Stimulated activated CD4-positive, alpha-beta T cell treated with anti-CD3 and anti-CD28 coated beads, Interleukin-1b, Interleukin-23, amount 100 ng/mL, for 24 hours (primary cell): ENCODE measurements at places on chromosomes 7 and 10.

DNA sequence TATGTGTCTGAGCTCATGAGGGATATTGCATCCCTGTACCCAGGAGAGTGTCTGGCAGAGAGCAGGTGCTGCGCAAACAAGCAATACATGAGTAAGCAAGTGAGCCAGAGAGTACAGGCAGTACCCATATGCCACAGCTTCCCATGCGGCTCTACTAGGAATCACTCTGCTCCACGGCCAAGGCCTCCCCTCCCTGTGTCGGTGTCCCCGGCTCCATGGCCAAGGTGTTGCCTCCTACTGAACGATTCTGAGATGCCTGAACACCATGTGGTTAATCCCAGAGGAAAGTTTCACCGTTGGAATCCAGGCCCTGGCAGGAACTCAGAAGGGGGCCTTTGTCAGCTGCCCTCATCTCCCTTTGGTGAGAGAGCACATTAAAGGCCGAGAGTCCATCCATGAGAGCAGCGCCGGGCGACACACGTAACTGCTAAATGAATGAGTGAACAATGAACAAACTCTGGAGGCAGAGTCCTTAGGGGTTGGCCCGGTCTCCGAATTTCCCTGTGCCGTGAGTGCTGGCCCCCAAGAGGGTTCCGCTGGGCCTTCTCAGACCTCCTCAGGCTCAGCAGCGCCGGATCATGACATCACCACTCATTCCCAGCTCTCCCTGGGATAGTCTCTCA is 136.0 kb upstream of the FAM20C start:
- no peak for DNase-seq

GRCh38 chr7:128022631-128023532 is 8.4 kb downstream of the LRRC4 start:
- DNase-seq = no peak

DNA sequence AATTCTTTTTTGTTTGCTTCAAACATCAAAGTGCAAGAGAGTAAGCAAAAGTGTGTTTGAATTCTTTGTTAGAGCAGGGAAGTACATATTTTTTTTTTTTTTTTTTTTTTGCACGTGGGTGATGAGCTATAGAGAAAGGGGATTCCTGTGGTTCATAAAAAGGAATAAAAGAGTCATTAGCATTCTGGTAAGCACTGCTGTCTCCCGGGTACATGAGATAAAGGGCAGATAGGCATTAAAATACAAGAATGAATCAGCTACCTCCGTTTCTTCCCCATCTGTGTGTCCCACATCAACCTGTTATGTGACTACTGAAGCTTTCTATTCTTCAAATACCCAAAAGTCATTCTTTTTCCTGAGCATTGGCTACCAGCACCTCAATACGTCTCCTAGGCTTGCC is 102.4 kb upstream of the SEMA3D start:
- DNase-seq = no peak

DNA sequence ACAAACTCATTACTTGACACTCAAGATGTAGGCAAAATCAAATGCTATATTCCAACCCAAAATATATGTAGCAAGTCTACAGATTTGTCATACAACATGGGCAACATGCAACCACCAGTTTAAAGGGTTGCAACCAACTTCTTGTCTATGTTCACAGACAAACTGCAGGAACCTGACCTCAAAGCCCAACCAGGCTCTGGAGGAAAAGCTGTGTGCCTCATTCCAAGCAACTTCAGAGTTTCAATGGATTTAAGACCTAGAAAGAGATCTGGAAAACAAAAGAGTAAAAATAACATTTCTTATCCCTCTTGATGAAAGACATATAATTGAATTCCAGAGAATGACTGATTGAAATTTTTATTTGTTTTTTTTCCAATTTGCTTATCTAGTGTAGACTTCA is 300.5 kb upstream of the ETV1 start:
- no peak for DNase-seq

DNA sequence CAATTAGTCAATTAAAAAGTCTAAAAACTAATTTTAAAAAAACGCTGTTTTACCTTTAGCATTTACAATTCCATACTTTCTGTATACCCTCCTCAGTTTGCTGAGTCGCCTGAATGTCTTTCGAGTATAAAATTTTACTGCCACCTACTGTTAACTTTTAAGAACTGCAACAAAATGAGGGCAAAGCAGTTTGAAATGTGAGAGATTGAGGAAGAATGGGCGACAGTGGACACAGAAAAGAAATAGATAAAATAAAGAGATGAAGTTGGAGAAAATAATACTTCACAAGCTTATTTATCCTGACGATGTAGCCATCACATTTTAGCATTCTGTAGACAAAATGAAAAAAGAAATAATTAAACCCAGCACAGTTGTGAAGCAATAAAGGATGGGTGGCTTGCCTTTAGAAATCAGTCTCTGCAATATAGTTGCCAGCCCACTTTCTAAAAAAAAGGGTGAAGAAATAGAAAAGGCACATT is 110.8 kb upstream of the PTN start:
- no peak for DNase-seq

DNA sequence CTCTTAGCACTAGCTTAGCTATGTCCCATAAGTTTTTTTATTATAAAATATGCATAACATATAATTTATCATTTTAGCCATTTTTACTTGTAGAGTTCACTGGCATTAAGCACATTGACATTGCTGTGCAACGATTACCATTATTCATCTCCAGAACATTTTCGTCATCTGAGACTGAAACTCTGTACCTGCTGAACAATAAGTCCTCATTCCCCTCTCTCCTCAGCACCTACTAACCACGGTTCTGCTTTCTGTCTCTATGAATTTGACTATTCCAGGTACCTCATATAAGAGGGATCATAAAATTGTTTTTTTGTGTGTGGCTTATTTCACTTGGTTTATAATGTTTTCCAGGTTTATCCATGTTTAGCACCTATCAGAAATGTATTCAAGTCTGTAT is 64.1 kb downstream of the SHOC2 start:
- DNase-seq = no peak

DNA sequence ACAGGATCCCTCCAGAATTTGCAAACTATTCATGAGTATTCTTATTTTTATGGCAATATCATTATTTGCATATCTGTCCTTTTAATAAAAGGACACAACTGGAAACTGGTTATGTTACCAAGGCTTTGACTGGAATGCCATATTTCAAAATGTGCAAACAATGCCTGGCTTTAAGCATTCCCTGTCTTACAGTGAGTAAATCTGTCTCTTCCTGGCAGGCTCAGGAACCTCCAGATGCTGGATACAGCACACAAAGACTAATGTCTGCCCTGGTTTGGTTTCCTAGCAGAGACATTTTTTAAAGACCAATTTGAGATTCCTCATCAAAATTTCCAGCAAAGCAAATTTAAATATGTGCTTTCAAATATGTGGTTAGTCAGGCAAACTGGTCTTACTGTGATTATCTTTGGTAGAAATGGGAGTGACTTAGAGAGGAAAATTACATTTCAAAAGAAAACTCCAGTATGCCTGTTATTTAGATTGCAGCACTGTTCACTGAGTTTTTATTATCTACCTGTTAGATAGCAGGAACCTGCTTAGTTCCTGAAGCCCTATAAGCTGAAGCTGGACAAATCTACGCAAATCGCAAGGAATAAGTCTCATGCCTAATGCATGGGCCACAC is 31.3 kb downstream of the RNF216 start:
- DNase-seq = no peak

DNA sequence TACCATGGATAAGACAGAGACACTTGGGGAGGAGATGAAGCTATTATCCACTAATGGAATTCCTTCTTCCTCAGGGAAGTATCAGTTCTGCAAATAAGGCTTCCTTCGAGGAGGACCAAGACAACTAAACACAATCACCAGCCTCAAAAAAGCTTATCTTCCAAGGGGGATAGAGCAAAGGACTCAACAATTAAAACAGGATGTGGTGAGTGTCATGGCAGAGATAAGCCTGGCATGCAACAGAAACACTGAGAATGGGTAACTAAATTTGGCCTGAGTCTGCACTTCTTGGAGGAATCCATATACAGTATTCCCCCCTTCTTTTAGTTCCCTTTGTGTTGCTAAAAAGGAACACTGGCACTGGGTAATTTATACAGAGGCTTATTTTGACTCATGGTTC is 1285.2 kb downstream of the GATA3 start:
- no peak for DNase-seq

DNA sequence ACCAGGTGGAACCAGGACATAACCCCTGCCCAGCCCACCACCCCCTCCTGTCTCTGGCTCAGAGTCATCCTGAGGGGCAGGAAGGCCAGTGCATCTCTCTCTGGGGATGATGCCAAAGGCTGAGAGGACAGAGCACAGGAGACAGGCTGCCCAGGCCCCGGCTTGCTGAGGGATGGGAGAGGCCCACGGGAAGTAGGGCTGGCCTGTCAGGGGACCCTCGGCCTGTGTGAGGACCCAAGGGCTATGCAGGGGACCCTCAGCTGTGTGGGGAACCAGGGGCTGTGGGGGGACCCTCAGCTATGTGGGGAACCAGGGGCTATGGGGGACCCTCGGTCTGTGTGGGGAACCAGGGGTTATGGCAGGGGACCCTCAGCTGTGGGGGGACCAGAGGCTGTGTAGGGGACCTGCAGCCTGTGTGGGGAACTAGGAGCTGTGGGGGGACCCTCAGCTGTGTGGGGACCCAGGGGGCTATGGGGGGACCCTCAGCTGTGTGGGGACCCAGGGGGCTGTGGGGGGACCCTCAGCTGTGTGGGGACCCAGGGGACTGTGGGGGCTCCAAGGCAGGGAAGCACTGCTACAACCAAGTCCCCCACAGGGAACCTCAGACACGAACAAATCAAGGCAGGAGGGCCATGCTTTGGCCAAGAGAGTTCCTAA is 27.7 kb downstream of the EBF3 start:
- DNase-seq = no peak

- DNase-seq = no peak
Observed at GRCh38 chr10:123385508-123386080, 231.4 kb downstream of the BUB3 start.

DNA sequence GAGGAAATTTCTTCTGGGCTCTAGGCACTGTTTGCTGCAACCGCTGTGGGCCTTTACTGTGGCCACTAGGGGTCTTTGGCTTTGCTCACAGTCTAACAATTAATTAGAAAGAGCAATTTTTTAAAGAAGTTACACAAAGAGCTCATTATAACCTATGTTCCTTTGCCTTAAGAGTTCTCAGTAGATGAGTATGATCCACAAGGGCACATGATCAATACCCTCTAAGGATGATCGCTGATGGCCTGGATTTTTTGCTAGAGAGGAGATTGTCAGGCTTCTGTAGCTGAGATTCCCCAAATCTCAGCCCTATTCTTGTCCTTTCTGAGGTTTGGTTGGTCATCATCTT is 80.8 kb upstream of the RHOBTB1 start:
- DNase-seq = no peak

GRCh38 chr7:121544726-121545125 is 148.6 kb upstream of the FAM3C start:
- no peak for DNase-seq

GRCh38 chr10:80382989-80383388 is 25.4 kb upstream of the PRXL2A start:
- DNase-seq = no peak

GRCh38 chr7:76380623-76380966 is 21.8 kb upstream of the YWHAG start:
- DNase-seq = no peak

- no peak for DNase-seq
Observed at GRCh38 chr10:102744374-102745051, 765 bp downstream of the WBP1L start.

DNA sequence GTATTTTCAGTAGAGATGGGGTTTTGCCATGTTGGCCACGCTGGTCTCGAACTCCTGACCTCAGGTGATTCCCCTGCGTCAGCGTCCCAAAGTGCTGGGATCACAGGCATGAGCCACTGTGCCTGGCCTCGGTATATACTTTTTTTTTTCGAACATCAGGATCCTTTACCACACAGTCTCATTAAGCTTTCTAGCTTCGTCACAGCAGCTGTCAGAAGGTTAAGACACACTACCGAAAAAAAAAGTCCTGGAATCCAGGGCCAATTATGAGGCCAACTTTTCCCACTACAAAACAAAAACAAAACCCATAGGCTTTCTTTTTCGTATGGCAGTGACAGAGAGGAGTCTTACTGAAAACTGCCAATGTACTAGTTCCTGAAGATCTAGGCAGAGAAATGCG is 30.7 kb downstream of the ZC3HC1 start:
- no peak for DNase-seq

DNA sequence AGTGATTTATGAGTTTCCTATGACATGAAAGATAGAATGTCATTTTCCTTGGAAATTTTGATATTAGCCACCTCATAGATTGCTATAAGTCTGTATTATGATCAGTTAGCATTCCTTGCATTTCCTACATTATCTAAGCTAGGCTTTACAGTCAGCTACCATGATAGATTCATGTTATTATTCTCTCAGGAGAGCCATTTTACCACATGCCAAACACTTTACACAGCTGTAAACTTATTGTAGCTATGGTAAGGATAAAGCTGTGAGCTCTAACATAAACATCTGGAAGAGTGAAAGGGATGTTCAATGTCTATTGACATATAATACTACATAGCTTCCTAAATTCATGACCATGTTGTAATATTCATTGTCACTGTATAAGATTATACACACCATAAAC is 608.0 kb downstream of the PHTF2 start:
- DNase-seq = no peak

- DNase-seq = no peak
Observed at GRCh38 chr7:74018246-74018895, 9.6 kb upstream of the ELN start.

DNA sequence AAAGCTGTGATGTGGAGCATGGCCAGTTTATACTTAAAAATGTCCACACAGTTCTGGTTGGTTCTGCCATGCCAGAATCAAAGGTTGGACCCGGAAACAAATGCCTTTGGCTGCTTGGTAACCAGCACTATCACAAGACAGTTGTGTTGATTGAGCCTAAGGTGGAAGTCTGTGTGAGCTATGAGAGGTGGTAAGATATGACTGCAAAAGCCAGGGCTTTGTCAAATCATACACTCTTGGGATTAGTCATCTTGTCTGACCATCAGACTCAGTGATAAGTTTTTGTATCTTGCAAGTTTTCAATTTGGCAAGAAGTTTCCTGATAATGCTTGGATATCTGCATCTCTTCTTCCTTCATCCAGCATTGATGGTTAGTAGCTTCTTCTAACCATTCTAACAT is 35.5 kb downstream of the GPR141 start:
- DNase-seq = no peak

DNA sequence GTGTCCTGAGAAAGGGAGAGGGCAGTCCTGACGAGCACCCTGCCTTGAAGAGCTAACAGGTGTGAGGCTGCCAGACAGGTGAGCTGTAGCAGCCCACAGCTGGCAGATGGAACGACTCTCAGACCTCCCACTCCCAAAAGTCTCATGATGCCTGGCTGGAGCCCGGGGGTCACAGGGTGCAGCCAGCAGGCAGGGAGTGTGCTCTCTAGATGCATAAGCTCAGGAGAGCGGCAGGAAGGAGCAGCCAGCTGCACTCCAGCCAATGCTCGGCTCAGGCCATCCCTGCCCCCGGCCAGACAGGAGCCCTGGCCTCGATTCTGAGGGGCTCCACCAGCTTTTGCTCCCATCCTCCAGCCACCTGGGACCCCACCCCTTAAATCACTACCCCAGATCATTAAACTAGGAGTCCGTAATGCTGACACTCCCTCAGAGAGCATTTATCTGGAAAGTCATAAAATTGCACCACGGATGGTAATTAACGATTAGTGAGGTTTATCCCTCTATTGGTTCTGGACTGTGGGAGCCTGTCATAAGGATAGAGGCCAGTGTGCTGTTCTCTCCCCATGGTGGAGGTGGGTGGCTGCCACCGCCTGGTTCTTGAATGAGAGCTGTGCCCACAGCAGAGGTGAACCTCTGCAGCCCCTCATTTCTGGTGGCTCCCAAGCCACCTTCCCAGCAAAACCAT is 63.5 kb upstream of the ZMIZ1 start:
- DNase-seq = no peak
